ENCODE measurements at places on chromosomes 1 and 21.

DNA sequence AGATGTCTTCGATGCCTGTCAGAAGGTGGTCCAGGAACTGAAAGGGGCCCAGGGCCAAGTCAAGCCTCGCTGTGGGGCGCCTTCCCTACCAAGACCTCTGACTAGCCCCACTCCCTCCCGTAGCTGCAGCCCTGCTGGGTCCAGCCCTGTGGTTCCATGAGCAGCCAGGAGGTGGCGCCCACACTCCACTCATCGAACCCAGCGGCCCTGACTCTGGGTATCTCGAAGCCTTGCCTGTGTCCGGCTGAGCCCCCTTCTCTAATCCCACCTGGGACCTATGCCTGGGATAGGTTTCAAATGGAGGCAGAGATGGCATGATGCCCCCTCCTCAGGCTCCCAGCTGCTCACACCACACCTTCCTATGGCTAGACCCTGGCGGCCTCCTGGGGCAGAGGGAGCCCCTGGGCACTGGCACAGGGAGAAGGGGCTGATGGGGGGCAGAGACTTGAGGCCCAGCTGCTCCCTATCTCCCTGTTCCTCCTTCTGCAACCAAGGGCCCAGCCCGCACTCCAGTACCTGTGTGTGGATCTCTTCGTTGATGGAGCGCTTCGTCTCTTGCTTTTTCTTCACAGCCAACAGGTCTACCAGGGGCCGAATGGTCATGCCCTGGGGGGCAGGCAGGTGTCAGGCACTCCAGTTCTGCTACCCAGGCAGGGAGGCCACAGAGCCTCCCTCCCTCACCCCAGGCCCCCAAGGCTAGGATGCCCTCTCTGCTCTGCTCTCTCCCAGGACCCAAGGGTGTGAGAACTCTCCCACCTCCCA, 52.0 kb downstream of the SLC9A1 start:
- peak; percentile 55 for DNase-seq

DNA sequence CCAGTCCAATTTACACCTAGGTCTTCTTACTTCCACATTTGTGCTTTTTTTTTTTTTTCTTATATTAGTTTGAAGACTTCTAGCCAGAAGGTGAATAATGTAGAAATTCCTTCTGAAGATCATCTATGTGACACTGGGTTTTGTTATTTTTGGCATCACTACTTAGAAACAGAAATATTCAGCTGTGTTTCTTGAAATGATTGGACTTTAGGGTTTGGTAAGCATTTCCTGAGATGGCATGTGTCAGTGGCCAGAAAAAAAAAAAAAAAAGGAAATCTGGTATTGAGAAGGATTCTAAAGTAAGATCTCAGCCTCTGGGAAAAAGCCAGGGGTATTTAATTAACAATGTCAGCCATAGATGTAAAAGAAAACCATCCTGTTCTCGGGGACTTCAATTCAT, 43.4 kb upstream of the LRRC8C start:
- no peak for DNase-seq

DNA sequence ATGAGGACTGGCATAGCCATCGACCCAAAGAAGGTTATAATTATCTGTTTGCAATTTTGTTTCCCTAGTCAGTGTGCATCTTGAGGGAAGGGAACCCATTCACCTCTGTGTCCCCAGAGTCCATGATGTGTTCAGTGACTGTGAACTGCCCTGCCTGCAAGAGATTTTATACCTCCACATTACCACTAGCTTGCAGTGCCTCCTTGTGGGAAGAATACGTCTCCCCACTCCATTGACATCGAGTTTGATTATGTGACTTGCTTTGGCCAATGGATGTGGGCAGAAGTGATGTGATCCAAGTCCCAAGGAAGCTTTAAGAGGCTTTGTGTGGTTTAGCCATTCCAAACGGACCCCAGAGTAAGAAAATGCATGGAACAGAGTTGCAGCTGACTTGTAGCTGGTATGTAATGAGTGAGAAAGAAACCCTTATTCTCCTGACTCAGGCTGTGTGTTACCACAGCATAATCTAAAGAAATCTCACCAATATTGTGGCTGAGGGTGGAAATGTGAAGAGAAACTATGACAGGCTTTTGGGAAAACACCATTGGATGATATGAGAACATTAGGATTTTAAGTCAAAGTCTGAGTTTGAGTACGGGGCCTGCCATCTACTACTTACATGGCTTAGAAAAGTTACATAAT, 47.8 kb upstream of the NRDC start:
- DNase-seq: no peak

DNA sequence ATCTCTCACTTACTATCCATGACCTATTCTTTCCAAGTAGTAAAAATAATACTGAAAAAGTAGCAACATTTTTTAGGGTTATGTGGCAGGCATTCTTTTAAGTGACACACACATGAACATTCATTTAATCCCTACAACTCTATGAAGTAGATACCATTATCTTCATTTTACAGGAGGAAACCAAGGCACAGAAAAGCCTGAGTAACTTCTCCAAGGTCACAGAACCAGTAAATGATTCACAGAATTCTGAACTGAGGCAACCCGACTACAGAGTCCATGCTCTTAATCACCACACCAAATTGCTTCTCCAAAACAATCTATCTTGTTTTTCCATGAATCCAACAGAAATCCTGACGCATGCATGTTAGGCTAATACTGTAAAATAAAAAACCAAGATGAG, 17.5 kb downstream of the FUBP1 start:
- no peak for DNase-seq

DNA sequence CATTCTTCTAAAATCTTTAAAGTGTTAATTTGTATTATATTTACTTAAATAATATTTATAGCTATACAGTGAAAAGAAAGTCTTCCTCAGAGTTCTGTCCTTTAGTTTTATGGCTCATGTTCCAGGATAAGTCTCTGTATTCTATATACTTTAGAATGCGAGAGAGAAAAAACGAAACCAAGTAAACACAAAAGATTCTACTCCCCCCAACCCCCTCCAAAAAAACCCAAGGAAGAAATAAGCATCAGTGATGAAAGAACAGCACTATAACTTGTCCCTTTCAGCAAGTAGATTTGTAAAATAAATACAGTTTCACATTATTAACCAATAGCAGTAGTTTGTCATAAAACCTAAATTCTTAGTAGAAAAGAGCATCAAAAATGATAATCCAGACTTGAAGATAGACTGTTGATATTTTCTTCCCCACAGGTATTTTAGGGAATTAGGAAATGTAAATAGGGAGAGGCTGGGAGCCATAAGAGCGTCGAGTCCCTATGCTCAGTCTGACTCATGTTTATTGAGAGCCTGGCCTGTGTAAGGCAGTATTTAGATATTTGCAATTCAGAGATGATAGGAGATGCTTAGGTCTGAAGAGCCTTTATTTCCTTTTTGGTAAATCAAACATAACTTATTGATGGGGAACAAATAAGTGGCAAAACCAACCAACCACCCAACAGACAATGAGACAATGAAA, 35.5 kb downstream of the CDC14A start:
- DNase-seq: no peak

DNA sequence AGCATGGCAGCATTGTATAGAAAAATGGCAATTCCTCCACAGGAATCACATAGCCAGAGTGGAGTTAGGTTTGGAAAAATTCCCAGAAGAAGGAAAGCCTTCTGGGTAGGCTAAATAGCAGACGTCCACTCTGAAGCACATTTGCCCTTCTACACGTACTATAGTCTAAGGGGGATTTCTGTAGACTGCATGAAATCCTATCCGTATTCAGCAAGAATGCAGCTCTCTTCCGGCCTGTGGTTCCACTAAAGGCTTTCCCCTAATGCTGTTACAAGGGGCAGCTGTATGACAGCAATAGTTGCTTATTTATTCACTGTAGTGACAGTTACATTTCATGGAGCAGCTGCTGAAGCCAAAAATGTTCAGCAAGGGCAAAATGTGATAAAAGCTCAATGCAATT, 263.6 kb downstream of the RWDD3 start:
- no peak for DNase-seq

DNA sequence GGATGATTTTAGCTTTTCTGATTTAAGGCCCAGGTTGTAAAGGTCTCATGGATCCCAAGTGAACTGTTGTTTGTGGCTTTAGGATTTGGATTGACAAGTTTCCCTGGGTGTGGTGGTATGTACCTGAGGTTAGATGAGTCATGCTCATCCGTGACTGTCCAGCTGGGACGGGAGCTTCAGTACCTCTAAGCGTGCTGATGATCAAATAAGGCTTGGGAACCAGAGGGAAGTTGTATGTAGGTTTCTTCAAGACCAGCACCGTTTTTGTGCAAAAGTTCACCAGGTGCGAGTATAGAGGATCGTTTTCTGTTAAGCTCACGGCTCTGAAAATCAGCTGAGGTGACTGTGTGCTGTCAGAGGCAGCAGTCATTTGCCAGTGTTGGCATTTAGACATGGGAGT, 19.8 kb downstream of the PLA2G2E start:
- DNase-seq: no peak

DNA sequence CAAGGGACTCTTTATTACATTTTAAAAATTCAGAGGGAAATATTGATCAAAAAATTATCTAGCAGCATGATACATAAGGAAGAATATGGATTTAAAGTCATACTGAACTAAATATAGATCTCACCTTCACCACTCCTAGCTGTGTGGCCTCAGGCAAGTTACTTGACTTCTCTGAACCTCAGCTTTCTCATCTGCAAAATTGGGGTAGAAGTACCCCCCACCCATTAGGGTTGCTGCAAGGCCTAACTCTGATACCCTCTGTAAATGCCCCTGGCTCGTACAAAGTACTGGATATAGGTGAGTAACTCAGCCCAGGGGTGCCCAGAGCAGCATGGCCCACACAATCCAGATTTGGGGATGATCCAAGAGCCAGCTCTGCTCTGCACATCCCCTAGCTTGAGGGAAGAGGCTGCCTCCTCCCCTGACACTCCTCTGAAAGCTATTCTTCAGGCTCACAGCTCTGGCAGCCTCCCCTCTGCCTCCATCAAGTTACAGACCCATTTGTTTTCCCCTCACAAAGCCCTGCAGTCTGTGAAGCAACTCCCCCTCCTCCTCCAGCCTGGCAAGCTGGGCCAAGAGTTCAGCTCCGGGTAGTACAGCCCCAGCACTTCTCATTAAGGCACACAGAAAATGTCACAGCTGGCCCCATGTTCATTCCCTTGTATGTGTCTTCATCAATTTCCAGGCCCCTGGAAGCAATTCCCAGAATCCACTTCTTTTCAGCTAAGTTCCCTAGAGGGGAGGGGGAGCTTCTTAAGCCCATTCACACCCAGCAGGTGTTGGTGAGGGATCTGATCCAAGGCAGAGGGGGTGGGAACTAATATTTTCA, 143.7 kb downstream of the PLPP3 start:
- DNase-seq: peak; percentile 91

DNA sequence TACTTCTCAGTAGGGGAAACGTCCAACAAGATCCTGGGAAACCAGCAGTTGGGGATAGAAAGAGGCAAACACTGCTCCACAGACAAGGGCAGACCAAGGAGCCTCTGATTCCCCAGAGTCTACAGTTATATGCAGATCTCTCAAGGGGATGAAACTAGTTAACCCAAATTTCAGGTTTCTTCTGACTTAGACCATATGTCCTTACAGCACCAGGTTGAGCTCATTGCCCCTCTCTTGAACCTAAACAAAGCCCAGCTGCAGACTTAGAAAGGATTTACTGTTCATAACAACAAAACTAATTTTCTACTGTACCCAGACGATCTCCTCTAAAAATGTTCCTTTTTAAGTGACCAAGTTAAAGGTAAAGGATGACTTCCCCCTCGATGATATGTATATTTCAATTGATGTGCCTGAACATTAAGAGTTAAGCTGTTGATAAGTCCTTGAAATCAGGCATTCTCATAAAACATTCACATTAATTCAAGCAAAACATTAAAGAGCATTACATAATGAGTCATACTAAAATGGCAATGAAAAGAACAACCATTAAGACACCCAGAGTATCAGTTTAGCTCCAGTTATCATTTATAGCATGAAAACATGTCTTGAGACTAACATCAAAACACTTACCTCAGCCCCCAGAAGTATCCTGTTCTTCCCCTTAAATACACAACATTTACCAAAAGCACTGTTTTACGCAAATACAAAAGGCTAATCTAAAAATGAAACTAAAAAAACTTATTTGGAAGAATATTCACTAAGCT, 24.1 kb downstream of the SMYD3 start:
- no peak for DNase-seq

DNA sequence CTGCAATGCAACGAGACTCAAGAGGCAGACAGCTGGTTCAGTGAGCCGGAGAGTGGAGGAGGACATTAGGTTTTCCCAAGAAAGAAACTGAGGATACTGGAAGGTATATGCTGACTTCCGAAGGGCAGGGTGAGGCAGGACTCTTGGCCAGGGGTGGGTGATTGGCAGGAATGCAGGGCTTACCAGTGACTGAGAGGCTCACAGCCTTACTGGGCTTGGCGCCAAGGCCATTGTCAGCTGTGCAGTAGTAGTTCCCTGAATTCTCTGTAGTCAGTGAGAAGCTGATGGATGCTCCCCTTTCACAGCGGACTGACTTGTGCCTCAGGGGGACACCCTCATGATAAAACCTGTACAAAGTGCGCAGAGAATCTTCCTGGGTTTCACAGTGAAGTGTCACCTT, 9.6 kb downstream of the FCRL5 start:
- DNase-seq: no peak

- no peak for DNase-seq
Observed at GRCh38 chr1:43651188-43651587, 1.2 kb downstream of the KDM4A start.

GRCh38 chr1:241944300-241944699, 13.3 kb upstream of the BECN2 start:
- DNase-seq: no peak

DNA sequence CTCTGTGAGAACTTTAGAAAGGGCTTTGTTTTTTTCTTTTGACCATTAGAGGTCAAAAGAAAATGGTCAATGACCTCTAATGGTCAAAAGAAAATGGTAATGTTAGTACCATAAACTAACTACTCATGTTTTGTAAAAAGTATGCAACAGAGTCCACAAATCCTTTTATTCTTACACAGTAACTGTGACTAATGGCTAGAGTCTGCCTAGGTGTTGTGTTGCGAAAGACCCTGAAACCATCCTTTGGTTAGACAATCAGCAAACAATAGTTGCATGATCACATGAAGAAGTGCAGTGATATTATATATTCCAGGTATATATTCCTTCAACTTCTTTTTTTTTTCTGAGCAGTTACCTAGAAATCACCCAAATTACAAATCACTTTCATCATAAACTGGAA, 40.9 kb downstream of the NEGR1 start:
- no peak for DNase-seq
